ENCODE measurements at places on chromosomes 4 and X.

GRCh38 chr4:34534916-34535315, 1709.4 kb downstream of the ARAP2 start:
- no peak for DNase-seq

DNA sequence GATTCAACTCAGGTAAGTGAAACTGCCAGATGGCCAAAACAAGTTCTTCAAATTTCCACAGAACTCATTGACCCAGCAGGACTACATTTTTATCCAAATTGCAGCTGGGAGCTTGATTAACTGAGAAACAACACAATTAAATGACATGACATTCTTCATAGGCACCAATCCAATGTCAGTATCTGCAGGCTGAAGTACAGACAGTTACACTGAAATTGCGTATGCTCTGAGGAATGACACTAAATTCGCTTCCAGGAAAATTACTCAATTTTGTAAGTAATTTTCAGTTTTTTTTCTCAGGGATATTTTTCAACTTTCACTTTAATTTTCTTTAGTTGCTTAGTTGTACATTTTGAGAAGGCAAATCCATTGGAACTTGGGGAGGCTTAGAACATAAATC, 4.5 kb downstream of the C1GALT1C1 start:
- DNase-seq = no peak

DNA sequence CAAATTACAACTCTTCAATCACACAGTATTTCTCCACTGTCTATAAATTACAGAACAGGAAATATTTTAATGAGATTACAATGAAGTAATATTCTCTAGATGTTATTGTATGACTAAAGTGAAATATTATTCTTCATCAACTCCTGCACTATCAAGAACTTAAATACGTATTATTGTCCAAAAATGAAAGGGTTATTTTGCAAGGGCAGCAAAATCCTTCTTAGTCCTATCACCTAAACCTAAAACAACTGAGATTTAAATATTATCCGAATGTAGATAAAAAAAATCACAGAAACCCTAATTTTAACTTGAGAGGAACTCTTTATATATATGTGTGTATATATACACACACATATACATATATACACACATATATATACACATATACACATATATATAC, 4.9 kb downstream of the UBA6 start:
- DNase-seq = no peak

DNA sequence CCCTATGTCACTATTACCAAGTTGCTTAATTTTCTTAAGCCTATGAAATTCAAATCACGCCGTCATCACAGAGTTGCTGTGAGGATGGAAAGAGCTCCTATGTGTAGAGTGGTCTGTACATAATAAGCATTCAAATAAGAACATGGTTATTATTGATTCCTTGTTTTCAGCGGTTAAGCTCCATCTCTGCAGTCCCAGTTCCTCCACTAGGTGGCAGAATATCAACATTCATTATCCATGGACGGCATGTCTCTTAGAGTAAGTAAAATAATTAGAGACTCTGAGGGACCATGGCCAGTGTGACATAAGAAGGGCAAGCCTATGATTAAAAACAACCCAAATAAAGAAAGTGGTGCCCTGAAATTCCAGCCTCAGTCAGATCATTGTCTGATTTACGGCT, 132.5 kb upstream of the NHS start:
- peak; percentile 42 for DNase-seq

GRCh38 chr4:124710911-124711310, 1.6 kb downstream of the ANKRD50 start:
- no peak for DNase-seq

- no peak for DNase-seq
Observed at GRCh38 chr4:8303485-8304281, 34.1 kb downstream of the HTRA3 start.

DNA sequence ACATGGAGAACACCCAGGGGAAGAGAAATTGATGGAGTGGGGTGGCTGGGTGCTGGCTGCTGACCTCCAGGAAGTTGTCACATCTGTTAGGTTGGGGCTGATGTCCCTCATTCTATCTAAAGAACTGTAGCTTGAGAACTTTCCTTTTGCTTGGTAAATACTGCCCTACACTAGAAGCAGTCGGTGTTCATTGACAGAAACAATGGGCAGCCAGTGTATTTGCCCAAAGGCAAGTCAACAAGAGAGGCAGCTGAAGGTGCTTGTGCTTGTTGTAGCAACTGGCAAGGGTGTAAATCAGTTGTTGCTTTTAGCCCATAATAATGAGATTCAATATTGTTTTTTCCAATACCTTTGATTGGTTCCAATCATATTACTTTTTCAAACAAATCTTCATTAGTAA, 956 bp downstream of the TMEM154 start:
- DNase-seq = no peak

DNA sequence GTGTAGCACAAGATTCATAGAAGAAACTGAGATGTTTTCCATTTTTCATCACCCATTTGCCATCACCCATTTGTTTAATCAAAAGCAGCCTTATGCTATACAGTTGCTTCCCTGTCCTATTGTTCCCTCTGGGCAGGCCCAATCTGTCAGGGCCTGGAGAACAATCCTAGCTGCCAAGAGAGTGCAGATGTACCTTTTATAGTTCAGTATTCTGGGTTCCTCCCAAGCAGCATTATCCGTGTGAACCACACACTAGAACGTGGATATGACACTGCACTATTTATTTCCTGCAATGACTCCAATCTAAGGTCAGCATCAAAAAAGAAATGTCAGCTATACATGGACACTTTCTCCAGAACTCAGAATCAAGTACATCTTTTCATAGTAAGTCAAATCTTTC, 269.0 kb downstream of the ADGRA3 start:
- no peak for DNase-seq

GRCh38 chrX:75781611-75782010, 3.4 kb downstream of the MAGEE2 start:
- peak; percentile 0 for DNase-seq

DNA sequence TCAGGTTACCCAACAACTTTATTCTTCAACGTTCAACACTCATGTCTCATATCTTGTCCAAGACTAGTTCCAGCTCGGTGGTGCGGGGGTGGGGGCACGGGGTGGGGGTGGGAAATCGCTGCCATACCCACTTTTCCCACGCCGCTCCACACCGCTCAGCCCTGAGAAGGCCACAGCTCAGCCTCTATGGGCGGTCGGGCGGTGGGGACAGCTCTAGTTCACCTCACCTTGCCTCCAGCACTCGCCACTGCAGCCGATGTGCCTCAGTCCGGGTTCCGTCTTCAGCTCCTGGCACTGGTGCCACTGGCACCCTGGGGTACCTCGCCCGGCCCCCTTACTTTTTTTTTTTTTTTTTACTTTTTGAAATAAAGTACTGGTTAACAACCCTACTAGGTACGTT, 522.2 kb downstream of the PCDH19 start:
- DNase-seq = no peak

- DNase-seq = no peak
Observed at GRCh38 chrX:154802947-154803346, 2.3 kb downstream of the MPP1 start.

DNA sequence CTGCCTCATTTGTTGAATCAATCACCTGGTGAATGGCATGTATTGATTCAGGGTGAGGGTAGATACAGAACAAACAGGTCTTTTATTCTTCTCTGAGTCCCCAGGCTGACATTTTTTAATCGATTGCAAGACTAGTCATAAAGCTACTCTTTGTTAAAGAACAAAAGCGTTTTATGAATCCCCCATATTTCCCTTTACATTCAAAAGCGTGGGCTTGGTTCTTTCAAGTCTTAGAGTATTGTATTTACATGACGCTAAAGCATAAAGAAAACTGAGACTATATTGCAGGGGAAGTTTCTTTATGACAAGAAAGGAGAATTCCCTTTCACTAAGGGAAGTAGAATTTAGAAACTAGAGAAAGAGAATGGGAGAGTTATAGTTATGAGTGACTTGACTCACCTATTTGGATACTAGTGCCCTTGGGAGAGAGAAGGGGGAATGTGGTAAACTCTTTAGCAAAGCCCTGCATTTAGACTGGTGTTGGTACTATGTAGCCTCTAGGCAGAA, 69.3 kb upstream of the PDE5A start:
- no peak for DNase-seq

Measured in neuronal stem cell (in vitro differentiated cells).